ENCODE measurements at places on chromosomes 4 and X. TPM values are rescaled to one million over a fixed set of nuclear protein-coding genes. Genes with fewer than 3 reads are reported as not detected.

- H3K4me3 ChIP-seq: no peak overlapping the region
- peak; percentile 78 for DNase-seq
- H3K27me3 ChIP-seq: no peaks in the 10 kb centered on the region
- no peaks in the 10 kb centered on the region for H3K36me3 ChIP-seq
- peak overlapping the region; percentile 72 for H3K27ac ChIP-seq
These were observed 8.4 kb upstream of the TBL1X start for GRCh38 chrX:9456250-9457074.

ITM2A gene
- 147 TPM for total RNA-seq

ODAPH gene
- total RNA-seq: not detected

NUP62CL gene
- total RNA-seq: 2.7 TPM

Measured in CD4-positive, alpha-beta memory T cell (primary cell).